ENCODE measurements at places on chromosomes 1 and 21. TPM values are rescaled to one million over a fixed set of nuclear protein-coding genes. Genes with fewer than 3 reads are reported as not detected.

DNA sequence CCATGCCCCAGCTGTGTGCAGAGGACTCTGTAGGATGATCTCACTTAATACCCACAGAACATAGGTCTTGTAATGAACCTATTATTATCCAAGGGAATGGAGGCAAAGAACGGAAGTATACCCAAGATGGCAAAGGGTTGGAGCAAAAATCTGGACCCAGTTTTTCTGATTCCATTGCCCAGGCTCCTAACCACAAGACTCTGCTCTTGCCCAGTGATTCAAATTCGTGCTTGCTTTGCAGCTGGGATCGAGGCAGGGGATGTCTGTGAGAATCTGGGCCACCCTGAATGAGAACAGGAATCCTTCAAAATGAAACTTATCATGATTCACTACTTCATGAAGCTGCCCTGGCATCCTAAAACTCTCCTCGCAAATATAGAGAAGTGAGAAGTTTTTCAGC is 97.5 kb upstream of the KCNJ6 start:
- DNase-seq = no peak

GRCh38 chr1:216686860-216687766 is 36.1 kb downstream of the ESRRG start:
- no peak for DNase-seq

Gene MROH9
- 1.2 TPM for total RNA-seq

GRCh38 chr1:160207771-160208556 is 2.8 kb downstream of the PEA15 start:
- no peak for DNase-seq

Gene CR1L
- total RNA-seq = 1.3 TPM

DNA sequence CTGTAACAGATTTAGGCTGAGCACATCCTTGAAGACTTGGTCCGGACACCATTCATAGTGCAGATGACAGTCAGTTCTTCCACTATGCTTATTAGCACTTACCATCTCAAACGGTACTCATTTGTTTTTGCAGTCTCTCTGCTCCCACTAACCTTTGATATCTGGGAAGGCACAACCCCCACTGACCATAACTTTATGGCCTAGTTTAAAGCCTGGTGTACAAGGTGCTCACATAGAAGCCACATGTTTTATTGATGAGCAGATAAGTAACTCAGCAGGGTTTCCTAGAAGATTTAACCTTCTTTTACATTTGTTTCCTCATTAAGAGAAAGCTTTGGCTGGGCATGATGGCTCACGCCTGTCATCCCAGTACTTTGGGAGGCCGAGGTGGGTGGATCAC is 119.3 kb upstream of the MAGI3 start:
- no peak for DNase-seq

- no peak for DNase-seq
These were observed 2.5 kb downstream of the FCRL2 start for GRCh38 chr1:157774412-157774811.

GRCh38 chr1:167551362-167551761 is 2.2 kb downstream of the CREG1 start:
- DNase-seq = no peak

DNA sequence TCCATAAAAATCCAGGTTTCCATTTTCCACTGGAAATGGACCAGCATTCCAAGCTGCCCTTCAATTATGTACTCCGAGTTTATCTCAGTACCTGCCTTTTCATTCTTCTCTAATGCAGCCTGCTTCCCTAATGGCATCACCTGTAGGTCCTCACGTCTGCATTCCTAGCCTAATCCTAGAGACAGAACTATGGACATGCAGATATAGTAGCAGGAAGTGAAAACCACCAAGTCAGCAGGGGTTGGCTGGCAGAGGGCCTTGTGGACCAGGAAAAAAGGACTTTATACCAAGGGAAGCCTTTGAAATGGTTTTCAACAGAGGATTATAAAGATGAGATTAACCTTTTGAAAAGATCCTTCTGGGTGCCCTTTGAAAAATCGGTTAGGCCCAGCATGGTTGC is 135.7 kb upstream of the L1TD1 start:
- DNase-seq = no peak

DNA sequence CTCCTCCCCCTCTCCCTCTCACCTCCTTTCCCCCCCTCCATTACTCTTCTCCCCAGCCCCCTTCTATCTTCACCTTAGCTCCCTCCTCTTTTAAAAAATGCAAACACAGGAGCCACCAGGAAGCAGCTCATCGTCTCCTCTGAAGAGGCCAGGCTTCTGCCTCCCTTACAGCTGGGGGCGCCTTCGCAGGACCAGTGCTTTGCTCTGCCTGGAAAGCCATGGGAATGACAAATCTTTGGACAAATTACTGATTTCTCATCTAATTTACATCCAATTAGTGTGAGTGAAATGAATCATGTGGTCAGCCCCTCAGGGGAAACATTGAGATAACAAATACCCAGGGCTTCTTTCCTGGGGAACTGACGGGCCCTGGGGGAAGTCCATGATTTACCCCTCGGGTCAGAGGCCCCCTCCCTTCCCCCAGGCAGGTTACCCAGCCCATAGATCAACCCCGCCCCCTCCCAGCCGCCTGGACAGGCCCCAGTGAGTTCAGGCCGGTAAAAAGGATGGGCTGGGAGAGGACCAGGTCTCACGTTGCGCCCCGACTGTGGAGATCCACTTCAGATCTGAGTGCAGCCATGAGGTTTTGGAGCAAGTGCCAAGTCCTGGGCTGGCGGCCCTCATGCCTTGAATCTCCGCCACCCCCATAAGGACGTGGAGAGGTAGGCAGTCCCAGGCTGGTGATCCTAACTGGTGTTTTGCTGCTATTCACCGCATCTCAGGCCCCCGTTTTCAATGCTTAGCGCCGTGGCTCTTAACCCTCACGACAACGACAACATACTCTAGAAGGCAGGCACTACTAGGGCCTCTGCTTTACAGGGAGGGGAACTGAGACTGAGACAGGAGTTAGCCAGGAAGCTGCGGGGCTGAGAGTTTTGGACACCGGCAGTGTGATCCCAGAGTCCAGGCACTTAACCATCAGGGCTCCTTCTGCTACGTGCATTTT is 300.8 kb downstream of the RRAGC start:
- no peak for DNase-seq

DNA sequence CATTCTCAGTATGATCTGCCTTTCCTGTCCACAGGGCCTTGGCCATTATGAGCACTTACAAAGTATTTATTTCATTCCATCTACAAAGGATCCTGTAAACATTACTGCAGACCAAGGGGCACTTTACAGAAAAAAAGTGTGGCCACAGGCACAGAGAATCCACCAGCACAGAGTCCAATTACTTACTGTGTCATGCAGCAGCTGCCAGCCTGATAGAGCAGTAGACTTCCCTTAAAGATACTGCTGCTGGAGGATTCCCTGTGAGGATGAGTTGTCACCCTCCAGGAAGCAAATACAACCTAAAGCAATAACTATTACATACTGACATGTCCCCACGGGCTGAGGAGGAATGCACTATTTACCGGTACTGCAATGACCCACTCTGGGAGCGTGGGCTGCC is 97.1 kb upstream of the COG2 start:
- no peak for DNase-seq

DNA sequence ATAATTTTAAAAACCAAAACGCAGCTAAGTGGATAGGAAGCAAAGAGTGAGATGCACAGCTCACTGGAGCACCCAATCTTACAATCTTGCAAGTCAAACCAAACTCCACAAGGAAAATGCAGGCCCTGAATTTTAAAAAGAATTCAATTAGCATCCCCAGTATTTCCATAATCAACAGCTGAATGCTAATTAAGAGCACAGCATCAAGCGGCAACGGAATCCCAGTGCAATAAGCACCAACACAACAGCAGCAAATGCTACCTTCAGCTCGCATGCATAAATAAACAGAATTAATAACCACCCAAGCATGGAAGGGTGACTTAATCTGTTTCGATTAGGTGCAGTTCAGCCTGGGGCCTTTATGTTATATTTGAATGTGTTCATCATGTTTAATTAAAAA is 142.9 kb downstream of the SLC45A1 start:
- DNase-seq = no peak

DNA sequence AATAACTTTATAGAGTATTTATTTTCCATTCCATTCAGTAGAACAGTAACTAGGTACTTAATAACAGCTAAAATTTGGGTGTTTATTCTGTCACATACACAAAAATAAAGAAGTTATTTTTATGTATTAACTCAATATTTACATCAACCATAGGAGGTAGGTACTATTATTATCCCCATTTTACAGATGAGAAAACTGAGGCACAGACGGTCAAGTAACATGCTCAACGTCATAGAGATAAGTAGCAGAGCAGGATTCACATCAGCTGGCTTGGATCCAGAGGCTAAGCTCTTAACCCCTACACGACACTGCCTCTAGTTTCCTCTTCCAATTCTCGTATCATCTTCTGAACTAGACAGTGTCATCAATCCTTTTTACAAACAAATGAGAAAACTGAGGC is 9.3 kb downstream of the ZBTB21 start:
- DNase-seq = no peak

DNA sequence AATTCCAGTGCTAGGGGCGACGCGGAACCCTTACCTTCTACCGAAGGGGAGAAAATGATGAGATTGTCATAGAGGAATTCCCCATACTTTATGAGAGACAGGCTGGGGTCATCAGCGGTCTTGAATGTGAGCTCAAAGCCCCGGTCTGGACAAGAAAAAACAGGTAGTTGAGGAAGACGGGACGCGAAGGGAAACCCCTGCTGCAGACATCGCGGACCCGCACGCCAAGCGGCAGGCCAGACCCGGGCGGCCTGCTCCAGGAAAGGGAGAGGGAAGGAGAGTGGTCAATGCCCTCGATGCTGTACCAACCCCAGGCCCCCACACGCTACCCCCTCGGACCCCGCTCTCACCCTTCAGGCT is 342 bp downstream of the DDOST start:
- DNase-seq = no peak

DNA sequence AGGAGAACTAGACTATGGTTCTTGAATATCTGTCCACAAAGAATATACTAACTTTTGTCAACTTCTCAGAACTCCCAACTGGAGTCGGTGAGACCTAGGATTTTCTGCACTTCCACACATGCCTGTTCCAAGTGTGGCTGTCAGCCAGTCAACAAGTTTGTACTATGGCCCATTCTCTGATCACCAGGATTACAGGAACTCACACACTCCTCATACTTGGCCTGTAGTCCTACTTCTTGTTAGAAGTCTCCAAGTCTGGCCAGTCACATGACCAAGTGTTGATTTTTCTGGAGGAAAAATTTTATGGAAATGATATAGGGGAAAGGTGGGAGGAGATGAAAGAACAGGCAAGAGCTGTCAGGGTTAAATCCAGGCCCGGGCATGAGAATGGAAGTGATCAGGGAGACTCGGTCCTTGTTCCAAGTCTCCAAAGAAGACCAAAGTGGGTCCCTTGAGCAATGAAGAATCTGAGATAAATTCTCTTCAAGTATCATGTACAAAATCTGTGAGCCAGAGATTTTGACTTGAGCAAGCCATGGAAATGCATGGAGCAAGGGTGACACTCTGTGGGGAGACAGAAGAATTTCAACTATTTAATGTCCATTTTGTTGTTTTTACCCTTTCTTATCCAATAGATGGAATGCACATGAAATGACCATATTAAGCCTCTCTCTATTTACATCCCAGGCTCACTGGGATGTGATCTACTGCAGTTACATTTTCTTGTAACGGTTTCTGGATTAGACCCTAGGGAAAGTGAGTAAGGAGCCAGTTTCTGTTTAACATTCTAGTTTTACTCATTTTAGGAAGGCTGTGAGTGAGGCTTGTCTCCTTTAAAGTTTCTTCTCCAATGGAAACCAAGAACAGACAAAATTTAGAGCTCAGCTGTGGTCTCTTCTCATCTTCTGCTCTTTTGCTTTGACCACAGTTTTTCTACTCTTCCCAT is 320.9 kb downstream of the ASTN1 start:
- no peak for DNase-seq

DNA sequence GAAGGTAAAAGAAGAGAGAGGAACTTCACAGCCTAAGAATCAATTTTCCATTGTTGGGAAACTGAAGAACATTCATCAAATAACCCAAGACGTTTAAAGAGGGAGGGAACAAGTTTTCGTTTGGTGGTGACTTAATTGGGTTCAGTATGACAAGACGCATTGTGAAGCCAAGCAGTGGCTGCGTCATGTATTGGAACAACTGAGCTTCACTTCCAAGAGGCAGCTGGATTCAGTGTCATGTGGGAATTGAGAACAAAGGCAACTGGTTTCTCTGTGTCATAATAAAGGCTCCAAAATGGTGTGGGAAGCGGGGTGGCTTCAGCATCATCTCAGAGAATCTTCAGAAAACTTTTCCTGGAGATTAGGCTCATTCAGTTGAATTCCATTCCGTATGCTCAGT is 29.8 kb upstream of the RC3H1 start:
- DNase-seq = no peak

DNA sequence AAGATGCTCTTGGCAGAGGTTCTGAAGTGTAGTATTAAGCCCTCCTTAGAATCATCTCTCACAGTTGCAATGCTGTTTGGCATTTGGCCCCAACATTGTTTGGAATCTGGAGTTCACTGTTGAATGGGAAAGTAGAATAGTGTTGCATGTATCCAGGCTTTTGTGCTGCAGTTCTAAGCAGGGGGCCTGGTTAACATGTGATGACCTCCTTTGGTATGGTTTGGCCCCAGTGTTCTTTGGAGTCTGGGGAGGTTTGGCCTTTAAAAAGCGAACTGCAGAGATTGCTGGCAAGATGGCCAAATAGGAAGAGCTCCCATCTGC is 61.8 kb upstream of the PLD5 start:
- no peak for DNase-seq

- no peak for DNase-seq
These were observed 480.6 kb downstream of the SETD4 start for GRCh38 chr21:35579520-35580293.

- no peak for DNase-seq
These were observed 17.3 kb downstream of the CD58 start for GRCh38 chr1:116553386-116554115.

DNA sequence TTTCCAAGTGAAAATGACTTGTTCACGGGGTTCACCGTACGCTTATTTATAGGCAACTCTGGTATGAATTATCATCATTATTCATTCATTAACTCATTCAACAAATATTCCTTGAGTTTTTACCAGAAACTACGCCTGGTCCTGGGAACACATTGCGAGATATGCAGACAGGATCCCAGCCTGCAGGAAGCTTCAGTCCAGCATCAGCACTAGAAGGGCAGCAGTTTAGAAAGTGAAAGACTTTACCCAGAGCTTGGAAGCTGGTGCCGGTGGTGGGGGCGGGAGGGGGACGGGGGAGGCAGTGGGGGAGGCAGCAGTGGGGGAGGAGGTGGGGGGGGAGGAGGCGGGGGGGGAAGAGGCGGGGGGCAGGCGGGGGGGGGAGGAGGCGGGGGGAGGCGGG is 55.9 kb downstream of the SETD4 start:
- no peak for DNase-seq

Gene BTBD8
- total RNA-seq = 5.5 TPM

Gene GJB4
- total RNA-seq = 0.12 TPM

GRCh38 chr1:193674292-193674944 is 488.0 kb upstream of the B3GALT2 start:
- DNase-seq = no peak

- DNase-seq = no peak
These were observed 11.8 kb upstream of the SFN start for GRCh38 chr1:26851106-26851684.

GRCh38 chr1:99849413-99849743 is 783 bp upstream of the AGL start:
- DNase-seq = no peak

Data from lower lobe of right lung (tissue), 2 donors.